T-cell (primary cell): ENCODE measurements at places on chromosomes 7 and 10.

DNA sequence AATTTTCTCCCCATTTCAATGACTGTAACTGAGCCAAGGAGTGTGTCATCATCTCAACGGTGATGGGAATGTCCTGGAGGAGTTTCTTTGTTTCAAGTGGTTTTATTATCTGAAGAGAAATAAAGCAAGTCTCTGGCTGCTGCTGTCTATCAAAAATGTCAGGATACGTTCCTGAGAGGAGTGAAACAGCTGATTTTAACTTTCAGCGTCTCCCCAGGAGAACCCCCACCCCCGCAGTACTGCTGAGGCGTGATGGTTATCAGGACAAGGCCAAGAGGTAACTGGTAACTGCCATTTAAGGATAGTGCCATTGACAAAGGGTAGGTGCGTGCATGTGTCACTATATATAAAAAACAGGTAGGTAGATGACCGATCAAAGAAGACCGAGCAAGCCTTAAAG, 70.3 kb upstream of the LRGUK start:
- H3K4me3 ChIP-seq, result no peak overlapping the region
- H3K27me3 ChIP-seq, result no peaks in the 10 kb centered on the region
- no peak for DNase-seq
- no peaks in the 10 kb centered on the region for H3K4me1 ChIP-seq
- no peaks in the 10 kb centered on the region for H3K36me3 ChIP-seq
- no peak overlapping the region for H3K27ac ChIP-seq

- H3K4me1 ChIP-seq, result peaks cover 4% of the 10 kb centered on the region
- H3K27me3 ChIP-seq, result no peaks in the 10 kb centered on the region
- H3K4me3 ChIP-seq, result no peak overlapping the region
- H3K27ac ChIP-seq, result no peak overlapping the region
Observed at GRCh38 chr10:124935946-124936345, 6.0 kb upstream of the ZRANB1 start.

DNA sequence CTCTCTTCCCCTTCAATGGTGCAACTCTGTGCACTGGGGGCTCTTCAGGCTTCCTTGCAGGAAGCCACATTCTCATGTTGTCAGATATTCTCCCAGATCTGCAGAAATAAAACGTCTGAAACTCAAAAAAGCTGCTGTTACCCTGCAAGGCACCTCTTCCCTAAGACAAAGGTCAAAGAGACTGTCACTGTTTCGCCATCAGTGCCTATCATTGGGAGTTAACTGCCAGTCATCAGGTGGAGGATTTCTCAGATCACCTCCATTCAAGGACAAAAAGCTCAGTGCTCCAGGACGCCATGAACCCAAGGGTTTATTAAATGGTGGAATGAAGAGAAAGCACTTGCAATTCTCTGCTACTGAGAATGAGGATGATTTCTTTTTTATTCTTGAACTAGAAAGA, 144.6 kb upstream of the PALS2 start:
- no peaks in the 10 kb centered on the region for H3K4me1 ChIP-seq

- H3K27me3 ChIP-seq, result peaks cover 4% of the 10 kb centered on the region
- no peaks in the 10 kb centered on the region for H3K36me3 ChIP-seq
- no peak overlapping the region for H3K27ac ChIP-seq
- H3K4me1 ChIP-seq, result no peaks in the 10 kb centered on the region
Observed at GRCh38 chr10:131202990-131203389, 108.5 kb downstream of the TCERG1L start.

GRCh38 chr7:618539-619367, 99.1 kb upstream of the PDGFA start:
- peak; percentile 80 for DNase-seq
- H3K27me3 ChIP-seq, result no peaks in the 10 kb centered on the region
- H3K4me3 ChIP-seq, result peak overlapping the region; percentile 9
- H3K4me1 ChIP-seq, result peaks cover 63% of the 10 kb centered on the region

- H3K27ac ChIP-seq, result no peak overlapping the region
- H3K27me3 ChIP-seq, result no peaks in the 10 kb centered on the region
- DNase-seq, result no peak
- H3K36me3 ChIP-seq, result no peaks in the 10 kb centered on the region
- H3K4me3 ChIP-seq, result no peak overlapping the region
Observed at GRCh38 chr10:89283936-89284475, 17.8 kb upstream of the IFIT2 start.
